DMS 273 treated with DMSO at 0.1 percent for 48 hours (cell line): ENCODE measurements at places on chromosomes 3 and 15.

DNA sequence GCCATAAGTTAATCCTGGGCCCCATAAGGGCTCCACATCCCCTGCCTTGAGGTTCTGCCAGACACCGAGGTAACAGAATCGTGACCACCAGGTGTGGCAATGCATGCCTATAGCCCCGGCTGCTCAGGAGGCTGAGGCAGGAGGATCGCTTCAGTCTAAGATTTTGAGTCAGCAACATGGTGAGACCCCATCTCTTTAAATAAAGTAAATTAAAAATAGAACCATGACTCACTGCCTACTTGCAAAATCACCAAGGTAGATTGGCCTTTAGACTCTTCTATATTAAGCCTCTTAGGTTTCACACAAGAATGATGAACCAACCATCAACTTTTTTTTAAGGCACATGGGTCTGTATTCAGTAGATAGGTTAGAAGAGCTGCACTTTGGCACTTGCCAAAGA lies 9.7 kb downstream of the WDR5B start:
- no peak for DNase-seq

- DNase-seq: no peak
These were observed 597.3 kb downstream of the NAALADL2 start for GRCh38 chr3:175456466-175456865.

DNA sequence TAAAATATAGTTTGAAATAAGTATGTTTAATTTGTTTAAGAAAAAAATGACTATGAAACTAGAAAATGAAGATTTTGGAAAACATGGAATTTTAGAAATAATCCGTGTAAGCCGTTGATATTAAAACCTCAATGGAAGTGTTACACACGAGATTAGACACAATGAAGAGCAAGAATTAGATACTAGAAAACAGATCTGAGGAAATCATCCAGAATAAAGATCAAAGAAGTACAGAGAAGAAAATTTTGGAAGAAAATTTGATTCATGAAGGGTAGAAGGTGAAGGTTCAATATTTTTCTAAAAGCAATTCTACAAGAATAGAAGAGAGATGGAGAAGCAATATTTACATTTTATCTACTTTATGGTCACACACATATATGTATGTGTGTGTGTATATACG lies 52.5 kb upstream of the SATB1 start:
- no peak for DNase-seq

DNA sequence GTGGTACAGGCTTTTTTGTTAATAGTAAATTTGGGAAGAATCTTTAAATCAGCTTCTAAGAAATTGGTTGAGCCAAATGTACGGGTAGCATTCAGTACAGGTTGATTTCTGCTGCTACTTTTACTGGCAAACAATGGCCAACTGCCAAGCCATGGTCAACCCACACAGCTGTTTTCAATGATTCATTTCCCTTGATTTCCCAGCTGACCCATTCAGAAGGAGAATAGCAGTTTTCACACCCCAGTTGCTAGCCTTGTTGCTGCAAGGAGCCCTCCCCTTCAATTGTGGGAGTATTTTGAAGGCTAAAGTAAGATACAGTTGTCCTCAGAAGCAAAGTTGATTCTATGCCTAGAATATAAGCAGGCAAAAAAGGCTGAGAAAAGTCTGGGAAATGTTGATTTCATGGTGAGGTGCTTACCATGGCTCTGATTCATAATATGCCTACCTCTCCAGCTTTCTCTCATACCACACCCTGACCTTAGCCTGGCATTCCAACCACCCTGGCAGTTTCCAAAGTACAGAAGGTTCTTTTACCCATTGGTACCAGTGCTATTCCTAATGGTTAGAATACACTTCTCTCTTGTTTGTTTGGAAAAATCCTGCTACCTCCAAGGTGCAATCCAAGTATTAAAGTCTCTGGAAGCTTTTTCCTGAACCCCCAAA lies 320.3 kb upstream of the TGFBR2 start:
- peak; percentile 43 for DNase-seq

DNA sequence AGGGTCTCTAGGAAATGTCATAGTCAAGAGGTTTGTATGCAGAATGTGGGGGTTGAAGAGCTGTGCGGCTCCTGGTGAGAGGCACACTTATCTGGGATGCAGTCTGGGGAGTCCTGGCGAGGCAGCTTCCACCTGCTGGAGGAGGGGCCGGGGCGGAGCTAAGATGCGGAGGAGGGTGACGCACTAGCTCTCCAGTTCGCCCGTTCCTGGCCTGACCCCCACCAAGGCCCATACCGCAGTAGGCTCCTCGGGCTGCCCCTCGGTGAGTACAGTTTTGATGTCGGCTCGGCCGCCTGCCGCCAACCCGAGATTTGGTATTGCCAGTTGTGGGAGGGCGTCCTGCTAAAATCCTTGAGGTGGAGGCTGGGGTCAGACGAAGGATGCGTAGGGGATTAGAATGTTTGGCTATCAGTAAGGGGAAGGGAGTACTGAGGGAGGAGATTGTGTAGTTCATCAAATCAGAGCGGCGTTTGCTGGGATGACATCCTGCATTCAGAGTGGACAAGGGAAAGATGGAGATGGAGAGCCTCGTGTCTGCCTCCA lies at the start of gene SCG5:
TSS of gene SCG5 (plus strand) at position 194 of the 543 bp plus-strand sequence. CDS start 1,883 bp downstream, outside the sequence.
- no peak for DNase-seq

GRCh38 chr3:160790726-160791125 lies 34.7 kb downstream of the PPM1L start:
- no peak for DNase-seq
